ENCODE measurements at places on chromosomes 4 and X.

DNA sequence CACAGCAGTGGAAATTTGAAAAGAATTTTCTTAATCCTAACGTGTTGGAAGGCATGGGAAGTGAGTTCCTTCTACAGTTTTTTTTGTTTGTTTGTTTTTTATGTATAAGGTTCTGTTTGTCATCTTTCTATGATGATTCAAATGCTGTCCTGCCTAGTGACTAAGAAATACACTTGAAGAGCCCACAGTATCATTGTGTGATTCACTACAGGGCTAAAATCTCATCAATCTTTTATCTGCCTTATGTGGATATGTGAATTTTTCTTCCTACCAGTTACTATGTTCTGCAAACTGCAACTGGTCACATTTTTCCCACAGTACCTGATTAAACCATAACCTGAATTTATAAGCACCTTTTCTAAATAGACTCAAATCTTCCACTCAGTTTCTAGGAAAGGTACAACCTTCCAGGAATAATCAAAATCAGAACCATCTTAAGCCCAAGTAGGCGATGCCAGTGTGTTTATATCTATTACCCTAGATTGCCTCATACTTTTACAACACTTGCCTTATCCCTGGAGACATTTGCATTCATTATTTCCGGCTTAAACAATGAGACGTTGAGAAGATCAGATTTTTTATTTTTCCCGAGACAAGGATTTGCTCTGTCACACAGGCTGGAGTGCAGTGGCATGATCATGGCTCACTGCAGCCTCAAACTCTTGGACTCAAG is 214.6 kb upstream of the GALNT7 start:
- DNase-seq: no peak

- no peak for DNase-seq
Measured at GRCh38 chrX:56615282-56615681, 51.9 kb downstream of the UBQLN2 start.

- no peak for DNase-seq
Measured at GRCh38 chr4:162954976-162955375, 211.7 kb downstream of the NAF1 start.

GRCh38 chr4:146640465-146641061 is 1.9 kb downstream of the POU4F2 start:
- no peak for DNase-seq

DNA sequence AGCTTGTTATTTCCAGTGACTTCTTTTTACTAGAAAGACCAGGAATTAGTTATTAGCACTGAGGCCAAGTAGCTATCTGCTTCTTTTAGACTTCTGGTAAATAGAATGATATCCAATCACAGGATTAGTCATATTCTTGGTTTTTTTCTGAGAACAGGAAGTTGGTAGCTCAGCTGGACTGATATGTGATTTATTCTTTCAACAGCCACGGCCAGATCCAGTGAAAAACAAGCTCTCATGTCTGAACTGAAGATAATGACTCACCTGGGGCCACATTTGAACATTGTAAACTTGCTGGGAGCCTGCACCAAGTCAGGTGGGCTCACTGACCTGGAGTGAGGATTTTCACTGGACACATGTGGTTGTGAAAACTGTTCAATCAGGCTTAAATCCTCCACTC is 48.6 kb downstream of the PDGFRA start:
- no peak for DNase-seq

GRCh38 chr4:45082101-45082500 is 355.7 kb upstream of the GNPDA2 start:
- DNase-seq: no peak

DNA sequence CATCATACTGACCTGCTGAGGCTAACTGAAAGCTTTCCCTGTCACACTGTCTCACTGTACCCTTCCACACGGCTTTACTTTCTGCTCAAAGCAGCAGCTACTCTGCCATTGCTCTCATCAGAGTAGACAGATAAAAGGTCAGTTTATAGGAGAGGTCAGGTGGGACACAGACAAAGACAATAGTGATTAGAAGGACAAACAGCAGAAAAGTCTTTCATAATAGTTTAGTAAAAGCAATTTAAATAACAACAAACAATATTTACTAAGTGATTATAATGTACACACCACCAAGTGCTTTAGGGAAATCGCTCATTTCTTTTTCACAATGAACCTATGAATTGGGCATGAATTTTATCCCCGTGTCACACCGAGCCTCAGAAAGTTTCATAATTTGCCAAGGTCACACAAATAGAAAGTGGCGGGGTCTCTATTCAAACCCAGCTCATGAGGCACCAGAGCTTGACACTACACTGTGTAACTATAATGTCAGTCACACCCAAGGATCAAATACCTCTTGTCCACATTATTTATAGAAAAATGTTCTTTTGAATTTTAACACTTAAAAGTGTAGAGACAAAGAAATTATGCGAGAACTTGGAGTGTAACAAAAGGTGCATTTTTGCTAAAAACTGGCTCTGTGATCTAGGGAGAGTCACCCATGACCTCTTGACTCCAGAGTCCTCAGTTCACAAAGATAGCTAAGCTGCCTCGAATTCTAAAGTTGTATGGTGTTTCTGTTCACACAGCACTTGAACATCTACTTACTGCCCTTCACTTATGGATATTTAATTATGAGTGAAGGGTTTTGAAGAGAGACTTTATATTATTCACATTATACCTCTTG is 24.5 kb upstream of the SORBS2 start:
- no peak for DNase-seq

DNA sequence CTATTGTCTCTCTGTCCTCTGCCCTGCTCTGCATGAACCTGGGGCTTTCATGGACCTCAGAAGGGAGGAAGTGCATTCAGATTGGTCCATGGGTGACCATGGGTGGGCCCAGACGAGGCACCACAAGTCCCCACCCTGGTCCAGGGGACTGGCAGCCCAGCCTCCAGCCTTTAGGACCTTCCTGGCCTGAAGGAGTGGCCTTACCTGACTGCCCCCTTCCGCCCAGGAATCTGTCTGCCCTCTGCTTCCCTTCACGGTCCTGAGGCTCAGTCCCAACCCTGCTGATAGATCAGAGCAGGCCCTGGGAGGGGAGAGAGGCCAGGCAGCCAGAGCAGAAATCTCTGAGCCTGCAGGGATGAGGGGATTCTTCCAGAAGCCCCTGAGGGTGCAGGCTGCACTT is 455.4 kb downstream of the PCDH18 start:
- DNase-seq: no peak

- peak; percentile 29 for DNase-seq
Measured at GRCh38 chr4:121900132-121900983, 30.1 kb upstream of the BBS7 start.

GRCh38 chrX:113770071-113770470 is 813.8 kb upstream of the HTR2C start:
- no peak for DNase-seq

DNA sequence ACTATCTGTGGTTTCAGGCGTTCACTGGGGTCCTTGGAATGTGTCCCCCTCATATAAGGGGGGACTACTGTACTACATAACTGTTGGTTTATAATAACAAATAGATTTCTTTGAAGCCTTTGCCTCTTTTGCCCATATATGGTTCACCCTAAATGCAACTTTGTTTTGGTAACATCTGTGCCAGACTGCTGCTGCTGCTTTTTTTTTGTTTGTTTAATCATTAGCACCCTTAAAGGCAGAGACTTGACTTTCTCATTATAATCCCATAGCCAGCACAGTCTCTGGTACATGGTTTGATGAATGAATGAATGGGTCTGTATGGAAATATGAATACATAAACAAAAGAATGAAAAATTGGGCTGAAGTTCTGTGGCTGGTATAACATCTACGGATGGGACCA is 80.2 kb upstream of the LHFPL1 start:
- DNase-seq: no peak

DNA sequence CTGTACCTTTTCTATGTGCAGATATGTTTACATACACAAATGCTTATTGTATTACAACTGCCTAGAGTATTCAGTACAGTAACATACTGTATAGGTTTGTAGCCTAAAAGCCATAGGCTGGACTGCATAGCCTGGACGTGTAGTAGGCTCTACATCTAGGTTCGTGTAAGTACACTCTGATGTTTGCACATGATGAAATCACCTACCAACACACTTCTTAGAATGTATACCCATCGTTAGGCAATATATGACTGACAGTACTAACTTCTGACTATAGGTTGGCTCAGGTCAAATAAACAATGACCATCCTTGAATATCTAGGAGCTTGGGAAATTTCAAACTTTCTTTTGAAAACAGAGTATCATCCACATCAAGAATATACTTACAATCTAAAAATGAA is 139.0 kb downstream of the CORIN start:
- no peak for DNase-seq

DNA sequence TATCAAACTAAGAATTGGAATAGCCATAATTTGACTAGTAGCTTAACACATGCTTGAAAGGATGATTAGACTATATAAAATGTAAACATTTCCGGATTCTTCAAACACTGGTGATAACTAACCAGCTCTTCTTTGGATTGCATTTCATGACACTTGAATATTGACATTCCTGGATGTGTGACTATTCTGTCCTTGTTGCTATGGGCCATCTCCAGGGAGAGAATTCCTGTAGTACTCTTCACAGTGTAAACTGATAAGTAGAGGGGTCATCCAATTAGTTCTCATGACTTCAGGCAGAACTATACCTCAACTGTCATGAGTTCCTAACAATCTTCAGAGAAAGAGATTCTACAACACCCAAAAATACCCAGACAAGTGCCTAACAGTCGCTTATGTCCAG is 1026.7 kb upstream of the TENM3 start:
- DNase-seq: no peak

GRCh38 chr4:5795580-5795979 is 84.6 kb downstream of the EVC start:
- DNase-seq: no peak

DNA sequence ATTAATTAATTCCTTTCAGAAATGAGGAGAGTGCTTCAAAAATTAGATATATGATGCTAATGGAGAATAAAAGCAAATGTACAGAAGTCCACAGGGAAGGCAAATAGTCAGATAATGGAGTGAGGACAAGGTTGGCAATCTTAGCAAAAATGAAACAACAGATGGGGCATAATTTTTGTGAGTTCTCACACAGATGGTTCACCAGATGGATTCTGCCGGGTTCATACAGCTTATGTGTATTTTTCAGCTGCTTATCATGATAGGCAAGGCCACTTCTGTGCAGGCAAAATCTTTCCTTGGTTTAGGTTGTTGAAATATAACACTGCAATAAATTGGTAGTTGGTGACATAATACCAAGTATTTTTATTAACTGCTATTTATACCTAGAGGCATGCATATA is 1539.0 kb upstream of the IGFBP7 start:
- DNase-seq: no peak

GRCh38 chrX:143058120-143058519 is 32.4 kb downstream of the SPANXN4 start:
- DNase-seq: no peak

- DNase-seq: no peak
Measured at GRCh38 chr4:147768113-147768512, 36.2 kb downstream of the ARHGAP10 start.

DNA sequence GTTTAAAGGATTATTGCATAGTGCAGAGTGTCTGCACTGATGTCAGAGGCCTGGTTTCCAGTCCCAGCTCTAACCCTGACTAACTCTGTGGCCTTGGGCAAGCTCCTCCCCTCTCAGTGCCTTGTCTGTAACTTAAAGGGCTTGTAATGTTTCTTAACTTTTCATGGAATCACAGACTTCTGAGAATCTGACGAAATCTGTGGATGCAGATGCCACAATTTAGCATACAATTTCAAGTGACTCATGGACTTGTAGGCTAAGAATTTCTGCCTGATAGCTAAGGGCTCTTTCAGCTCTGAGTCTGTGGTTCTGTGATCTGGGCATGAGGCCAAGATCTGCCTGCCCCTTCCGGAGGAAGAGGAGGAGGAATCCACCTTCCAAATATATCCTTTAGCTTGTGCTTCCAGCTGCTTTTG is 236.9 kb downstream of the AR start:
- DNase-seq: no peak

DNA sequence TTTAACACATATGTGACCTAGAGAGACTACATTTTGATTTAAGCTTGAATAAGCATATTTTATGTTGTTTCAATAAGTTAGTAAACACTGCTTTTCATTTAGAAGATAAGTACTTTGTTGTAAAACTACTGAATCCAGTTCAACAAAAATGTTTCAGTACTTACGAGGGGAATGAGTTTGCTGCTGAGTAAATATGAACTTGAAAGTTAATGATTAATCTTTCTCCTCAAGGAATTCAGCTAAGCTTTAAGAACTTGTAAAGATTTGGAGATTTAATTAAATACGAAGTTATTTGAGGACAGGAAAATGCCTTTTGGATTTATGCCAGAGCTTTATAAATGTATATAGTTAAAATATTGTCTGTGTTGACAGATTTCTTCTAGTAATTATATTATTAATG is 933.0 kb upstream of the LCORL start:
- no peak for DNase-seq

DNA sequence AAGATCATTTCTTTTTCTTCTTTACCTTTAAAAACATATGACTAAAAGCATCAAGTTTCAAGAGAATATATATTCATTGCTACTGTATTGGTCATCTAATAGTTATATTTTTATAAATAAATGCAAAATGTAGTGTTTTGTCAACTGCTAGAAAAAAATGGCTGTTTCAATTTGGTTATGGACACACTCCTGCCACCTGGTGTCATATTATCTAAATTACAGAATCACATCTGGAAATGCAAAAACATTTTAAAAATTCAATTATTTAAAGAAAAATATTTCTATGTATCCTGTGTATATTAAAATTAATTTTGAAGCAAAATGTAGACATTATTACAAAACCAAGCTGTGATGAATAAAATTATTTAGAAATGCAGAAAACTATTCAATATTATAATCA is 329.4 kb upstream of the PCDH18 start:
- DNase-seq: no peak

DNA sequence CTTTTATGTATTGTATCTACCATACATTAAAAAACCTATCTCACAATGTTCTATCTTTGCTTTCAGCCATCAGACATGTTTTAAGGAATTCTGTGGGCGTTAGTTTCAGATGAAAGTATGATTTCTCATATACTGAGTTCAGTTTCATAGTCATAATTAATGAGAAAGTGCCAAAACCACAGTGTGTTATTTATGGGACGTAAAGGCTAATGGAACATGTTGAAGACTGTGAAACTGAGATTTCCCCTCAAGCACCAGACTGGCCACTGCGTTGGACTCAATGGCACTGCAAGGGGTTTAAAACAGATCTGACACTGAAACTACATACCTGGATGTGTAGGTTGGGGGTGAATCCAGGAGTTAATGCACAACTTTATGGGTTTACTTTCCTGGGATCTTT is 32.0 kb downstream of the F8 start:
- DNase-seq: no peak

DNA sequence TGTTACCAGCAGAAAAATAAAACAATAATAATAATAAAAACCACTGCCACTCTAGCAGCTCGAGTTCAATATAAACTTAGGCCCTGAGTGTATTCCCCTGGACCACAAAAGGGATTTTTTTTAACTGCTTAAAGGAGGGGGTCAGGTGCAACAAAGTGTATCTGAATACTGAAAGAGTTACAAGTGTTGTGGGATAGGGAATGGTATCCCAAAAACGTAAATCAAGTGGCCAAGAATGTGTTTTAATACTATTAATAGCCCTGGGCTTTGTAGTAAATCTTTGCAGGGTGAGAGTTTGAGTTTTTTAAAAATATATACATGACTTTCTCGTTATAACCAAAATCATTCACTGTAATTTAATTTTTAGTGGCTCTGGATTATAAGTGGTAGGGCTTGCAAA is 860.1 kb upstream of the INTU start:
- DNase-seq: no peak
